BJ (cell line): ENCODE measurements at places on chromosomes 13 and 19. TPM values are rescaled to one million over a fixed set of nuclear protein-coding genes. Genes with fewer than 3 reads are reported as not detected.

DNA sequence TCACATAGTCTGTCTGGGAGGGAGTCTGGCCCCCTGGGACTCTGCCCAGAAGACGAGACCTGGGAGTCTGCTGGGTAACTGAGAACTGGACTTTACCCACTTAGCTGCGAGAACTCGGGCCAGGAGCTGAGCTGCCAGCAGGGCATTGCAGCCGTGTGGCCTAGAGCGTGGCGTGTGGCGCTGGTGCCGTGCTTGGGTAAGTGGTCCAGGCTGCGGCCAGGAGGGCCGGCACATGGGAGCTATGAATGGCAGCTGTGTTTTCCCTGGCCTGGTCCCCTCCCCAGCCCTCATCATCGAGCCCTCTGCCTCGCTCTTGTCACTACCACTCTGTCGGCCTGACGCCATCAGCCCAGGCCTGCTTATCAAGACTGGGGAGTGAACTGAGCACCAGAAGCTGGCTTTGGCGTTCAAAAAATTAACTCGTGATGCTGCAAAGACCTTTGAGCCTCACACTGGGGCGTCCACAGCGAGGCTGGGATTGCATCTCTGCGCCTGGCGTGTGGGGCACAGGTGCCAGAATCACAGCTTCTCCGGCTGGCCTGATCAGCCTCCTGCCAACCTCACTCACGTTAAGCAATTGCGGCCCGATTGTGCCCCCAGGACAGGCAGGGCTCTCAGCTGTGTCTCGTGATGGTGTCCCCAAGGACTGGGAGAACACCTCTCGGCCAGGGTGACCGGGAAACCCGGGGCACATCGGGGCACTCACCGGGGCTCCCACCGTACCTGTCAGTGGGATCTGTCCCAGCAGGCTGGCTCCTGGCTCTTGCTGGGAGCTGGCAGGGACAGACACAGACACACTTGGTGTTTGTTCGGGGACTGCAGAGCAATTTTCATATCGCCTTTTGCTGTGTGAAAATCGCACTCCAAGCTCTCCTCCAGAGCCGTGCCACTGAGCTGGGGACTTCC is 85.9 kb downstream of the KDM4B start:
- DNase-seq = no peak

DNA sequence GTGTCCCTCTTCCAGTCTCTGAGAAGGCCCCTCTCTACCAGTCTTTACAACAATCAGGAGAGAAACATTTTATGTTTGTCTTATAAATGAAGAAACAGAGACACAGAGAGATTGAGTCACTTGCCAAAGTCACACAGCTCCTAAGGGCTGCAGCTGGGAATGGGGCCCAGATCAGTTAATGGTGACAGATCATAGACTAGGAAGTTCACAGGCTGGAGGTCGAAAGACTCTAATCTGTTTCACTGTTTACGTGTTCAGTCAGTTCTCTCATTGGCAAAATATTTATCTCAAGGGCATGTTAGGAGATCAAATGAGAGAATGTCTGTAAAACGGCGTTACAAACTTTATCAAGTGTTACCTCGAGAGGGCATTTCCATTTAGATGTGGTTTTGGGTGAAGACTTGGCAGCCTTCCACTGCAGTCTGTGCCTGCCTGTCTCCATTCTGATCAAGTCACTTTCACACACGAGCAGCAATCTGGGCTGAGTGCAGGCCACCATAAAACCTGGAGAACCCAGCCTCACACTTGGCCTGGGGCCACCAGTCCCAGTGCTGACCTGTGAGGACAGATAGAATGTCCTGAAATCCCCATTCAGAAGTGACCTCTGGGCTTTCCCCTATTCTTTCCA is 65.1 kb downstream of the SIAH3 start:
- no peak for DNase-seq

DNA sequence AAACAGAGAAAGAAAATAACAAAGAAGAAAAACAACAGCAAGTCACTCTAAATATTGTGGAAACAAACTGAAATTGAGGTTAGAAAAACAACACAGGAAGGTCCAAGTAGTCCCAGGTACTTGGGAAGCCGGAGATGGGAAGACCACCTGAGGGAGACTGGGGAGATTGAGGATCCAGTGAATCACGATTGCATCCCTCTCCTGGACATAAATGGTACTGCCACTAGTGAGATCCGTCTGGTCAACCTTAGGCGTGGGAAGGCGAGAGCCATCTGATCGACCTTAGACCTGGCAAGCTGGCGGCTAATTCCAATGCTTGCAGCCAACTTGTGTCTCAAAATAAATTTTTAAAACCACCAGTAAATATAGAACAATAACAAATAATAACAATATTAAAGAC is 81.9 kb downstream of the ZNF726 start:
- DNase-seq = no peak

DNA sequence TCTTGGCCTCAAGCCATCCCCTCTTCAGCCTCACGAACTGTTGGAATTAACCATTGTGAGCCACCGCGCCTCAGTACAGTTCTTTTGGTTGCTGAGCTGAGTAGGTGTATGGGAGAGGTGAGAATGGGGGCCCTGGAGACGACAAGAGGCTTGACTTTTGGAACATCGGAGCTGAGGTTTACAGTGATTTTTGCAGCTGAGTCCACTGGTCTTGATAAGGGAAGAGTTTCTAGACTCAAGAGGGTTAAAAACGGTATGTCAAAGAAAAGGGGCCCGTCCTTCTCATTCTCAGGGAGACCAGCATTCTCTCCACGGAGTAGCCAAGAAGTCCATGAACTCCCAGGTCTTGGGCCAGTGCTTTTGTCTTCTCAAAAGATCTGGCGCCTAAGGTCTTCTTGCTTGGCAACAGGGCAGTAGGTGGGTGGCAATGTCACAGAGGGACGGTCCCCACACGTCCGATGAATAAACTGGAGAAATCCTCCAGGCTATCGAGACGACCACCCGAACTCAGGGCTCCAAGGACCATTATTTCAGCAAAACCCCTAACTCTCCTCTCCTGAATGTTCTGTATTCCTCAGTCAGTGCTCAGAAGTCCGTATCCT is 6.4 kb upstream of the QTRT1 start:
- no peak for DNase-seq

- DNase-seq = no peak
Observed at GRCh38 chr19:44542671-44543070, 13.2 kb upstream of the CEACAM20 start.

GRCh38 chr13:99145461-99145860 is 55.2 kb upstream of the UBAC2 start:
- DNase-seq = no peak

DNA sequence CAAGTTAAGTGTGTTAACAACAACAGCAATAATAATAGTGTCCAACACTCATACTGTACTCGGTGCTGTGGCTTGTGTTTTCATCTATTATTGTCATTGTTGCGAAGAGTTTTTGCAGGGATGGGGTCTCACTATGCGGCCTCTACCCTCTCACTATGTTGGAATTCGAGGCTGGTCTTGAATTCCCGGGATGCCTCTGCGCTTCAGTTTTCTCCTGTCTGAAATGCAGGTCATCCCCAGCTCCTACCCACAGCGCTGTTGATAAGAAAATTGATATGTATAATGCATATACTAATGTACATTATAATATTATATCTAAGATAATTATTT is 4.9 kb upstream of the SBK3 start:
- DNase-seq = no peak

Gene LGALS14
- polyA plus RNA-seq = not detected in 2 replicates

Gene SPRED3
- polyA plus RNA-seq = 4.2 and 5.9 TPM in 2 replicates
